EH (cell line): ENCODE measurements at places on chromosomes 13 and 19.

DNA sequence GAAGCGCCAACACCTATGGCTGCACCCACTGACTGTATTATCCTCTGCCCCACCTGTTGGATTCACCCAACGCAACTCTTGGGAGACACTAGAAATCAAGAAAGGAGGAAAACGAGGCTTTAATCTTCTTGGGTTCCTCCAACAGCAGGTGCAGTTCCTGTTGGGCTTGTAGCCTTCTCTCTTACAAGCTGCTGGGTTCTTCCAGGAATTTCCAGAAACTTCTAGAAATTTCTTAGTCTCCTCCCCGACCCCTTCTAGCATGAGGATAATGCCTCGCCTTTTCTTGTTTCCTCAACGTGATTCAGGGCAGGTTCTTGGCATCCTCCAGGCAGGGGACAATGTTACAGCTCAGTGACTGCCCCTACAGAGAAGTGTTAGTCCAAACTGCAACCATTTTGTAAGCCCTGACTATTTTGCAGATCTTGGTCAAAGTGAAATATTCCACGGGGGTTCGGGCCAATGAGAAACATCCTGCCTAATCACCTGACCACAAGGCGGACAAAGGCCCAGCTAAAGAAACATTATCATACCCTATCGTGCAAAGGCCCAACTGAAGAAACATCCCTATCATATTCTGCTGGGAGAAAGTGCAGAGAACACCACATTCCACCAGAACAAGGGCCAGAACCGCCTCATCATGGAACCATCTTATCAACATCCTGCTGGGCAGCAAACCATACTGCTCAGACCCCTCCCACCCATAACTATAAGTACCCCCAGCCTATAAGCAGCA is 614 bp upstream of the PNMA8A start:
- no peak for DNase-seq

GRCh38 chr13:76854894-76855293 is 31.3 kb downstream of the KCTD12 start:
- peak; percentile 52 for DNase-seq

- no peak for DNase-seq
Observed at GRCh38 chr13:101570410-101570809, 117.9 kb downstream of the ITGBL1 start.

DNA sequence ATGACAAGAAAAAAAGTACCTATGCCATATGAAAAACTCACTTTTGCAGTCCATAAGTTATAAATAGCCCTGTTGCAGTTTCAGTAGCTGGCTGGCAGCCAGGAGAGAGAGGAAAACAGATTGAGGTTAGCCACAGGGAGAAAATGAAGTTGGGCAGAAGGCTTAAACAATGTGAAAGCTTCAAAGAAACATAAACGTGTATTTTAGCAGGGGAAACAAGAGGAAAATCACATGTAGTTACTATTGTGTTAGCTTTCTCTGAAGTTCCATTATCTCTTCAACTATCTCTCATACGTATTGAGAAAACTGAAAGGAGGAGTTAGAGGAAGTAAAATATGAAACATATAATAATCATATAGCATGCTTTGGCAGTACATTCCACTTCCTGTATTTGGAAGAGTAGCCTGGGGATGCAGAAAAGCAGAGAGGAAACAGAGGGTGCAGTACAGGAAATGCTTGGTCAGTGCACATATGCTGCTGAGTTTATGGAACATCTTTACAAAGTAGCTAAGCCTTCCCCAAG is 1551.1 kb downstream of the EFNB2 start:
- DNase-seq = no peak

- no peak for DNase-seq
Observed at GRCh38 chr13:28094306-28094705, 6.1 kb downstream of the FLT3 start.

GRCh38 chr13:80430561-80430960 is 89.6 kb upstream of the SPRY2 start:
- peak; percentile 21 for DNase-seq

GRCh38 chr19:30817965-30818567 is 445.9 kb downstream of the ZNF536 start:
- DNase-seq = no peak

GRCh38 chr19:13670846-13671245 is 93.5 kb upstream of the MRI1 start:
- DNase-seq = no peak

DNA sequence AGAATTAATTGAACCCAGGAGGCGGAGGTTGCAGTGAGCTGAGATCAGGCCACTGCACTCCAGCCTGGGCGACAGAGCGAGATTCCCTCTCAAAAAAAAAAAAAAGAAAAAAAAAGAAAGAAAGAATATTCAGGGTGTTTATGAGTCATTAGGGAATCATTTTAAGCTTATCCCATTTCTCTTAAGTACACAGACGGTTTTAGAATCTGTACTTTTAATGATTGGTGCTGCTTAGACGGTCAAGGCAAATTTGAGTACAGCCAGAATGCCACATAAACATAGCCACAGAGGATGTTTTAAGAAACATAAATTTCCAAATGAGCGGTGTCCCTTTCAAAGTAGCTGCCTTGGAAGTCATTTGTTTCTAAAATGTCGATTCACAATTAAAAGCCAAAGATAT is 2.6 kb downstream of the SPRYD7 start:
- peak; percentile 28 for DNase-seq

GRCh38 chr19:45059258-45059965 is 16.9 kb downstream of the ZNF296 start:
- peak; percentile 73 for DNase-seq

GRCh38 chr13:113454936-113455335 is 1.6 kb upstream of the ADPRHL1 start:
- DNase-seq = no peak

- DNase-seq = no peak
Observed at GRCh38 chr13:88339271-88339741, 668.1 kb downstream of the SLITRK5 start.

DNA sequence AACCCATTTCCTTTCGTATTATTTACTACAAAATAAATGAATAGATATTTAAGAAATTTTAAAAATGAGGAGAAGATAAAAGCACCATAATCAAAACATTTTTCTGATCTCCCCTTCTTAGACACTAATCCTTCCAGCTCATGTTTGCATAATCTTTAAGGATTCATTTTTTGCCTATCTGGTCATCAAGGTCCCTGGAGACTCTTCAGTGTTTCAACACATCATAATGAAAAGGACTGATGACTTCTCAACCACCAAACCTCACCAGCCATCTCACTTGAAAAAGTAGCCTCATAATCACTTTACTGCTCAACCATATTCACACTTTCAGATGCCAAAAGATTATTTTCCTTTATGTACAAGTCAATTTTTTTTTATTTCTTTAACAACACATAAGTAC is 80.1 kb downstream of the DCLK1 start:
- peak; percentile 15 for DNase-seq

DNA sequence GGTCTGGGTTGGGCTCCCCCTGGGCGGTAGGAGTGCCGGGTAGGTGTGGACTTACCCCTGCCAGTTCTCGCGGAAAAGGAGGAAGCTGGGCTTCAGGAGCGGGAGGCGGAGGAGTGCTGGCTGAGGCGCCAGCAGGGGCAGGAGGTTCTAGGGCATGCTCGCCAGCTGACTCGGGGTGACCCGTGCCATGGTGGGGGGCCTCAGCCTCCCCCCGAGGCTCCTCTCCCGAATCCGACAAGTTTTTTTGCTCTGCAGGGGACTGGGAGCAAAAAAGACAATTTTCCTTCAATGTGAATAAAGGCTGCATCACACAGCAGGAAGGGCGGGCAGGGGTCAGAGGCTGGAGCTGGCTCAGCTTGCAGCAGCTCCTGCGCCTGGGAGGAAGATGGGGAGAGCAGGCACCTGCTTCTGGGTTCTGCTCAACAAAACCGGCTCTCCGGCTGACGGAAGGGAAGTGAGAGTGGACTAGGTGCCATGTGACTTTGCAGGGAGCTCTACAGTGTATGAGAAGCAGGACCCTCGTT is 26.5 kb downstream of the RANBP3 start:
- DNase-seq = no peak

GRCh38 chr19:43674596-43674995 is 4.6 kb upstream of the PLAUR start:
- peak; percentile 53 for DNase-seq

DNA sequence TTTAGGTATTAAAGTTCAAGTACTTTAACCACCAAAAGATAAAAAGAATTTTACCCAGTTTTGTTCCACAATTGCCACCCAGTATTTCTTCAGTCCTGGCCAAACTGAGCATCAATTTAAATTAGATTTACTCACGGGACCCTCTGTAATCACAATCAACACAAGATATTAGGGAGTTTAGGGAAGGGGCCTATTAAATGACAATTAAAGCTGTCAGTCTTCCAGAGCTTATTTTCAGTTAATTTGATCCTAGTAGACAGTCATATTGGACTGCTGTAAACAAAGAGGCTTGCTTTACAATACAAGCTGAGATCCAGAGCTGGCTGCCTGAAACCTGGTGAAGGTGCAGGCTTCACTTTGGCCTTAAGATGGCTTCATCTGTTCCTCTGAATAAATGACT is 321.2 kb upstream of the NBEA start:
- no peak for DNase-seq

DNA sequence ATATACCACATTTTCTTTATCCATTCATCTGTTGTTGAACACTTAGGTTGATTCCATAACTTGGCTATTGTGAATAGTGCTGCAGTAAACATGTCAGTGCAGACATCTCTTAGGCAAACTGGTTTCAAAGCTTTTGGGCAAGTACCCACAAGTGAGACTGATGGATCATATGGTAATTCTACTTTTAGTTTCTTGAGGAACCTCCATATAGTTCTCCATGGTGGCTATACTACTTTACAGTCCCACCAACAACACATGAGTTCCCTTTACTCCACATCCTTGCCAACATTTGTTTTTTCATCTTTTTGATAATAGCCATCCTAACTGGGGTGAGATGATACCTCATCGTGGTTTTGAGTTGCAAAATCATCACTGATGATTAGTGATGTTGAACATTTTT is 8.5 kb downstream of the CYSLTR2 start:
- DNase-seq = no peak

- peak; percentile 76 for DNase-seq
Observed at GRCh38 chr19:10388957-10389356, 8.6 kb upstream of the TYK2 start.

DNA sequence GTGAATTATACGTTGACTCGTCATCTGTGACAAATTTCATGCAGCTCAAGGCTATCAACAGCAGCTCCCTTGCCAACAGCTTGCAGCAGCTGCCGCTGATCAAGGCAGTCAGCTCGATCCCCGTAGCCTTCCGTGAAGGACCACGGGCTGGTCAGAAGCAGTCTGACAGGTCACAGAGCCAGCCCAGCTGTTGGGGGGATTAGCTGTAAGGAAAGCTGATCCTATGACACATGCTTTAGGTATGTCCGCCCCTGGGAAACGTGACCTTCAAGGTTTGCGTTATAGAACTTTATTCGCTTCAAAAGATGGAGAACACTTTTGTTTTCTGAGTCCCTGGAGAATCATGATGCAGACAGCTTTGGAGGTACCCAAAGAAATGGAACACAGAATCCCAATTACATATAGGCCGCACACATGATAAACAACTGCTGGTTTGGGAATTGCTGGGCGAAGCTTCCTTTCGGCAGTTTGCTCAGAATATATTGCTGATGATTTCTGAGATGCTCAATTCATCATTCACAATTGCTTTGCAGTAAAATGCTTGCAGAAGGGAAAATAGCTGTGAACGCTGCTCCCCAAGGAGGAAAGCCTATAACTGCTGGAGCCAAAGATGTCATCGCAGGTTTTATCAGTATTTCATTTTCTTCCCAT is 62.6 kb upstream of the USP29 start:
- DNase-seq = no peak

DNA sequence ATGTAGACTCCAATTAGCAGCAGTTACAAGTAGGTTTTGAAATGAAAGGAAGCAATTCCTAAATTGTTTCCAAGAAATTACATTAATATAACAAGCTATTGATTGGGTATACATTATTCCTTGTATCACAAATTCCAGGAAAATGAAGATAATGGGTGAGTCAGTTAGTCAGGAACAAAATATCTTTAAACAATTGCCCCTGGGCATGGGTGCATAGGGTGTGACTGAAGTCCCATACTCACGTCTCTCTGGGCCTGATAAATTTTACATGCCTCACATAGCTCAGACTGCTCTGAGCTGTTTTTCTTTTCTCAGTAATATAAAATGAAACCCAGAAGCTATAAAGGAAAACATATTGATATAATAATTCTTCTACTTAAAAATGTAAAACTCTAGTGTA is 87.8 kb downstream of the FNDC3A start:
- peak; percentile 72 for DNase-seq

DNA sequence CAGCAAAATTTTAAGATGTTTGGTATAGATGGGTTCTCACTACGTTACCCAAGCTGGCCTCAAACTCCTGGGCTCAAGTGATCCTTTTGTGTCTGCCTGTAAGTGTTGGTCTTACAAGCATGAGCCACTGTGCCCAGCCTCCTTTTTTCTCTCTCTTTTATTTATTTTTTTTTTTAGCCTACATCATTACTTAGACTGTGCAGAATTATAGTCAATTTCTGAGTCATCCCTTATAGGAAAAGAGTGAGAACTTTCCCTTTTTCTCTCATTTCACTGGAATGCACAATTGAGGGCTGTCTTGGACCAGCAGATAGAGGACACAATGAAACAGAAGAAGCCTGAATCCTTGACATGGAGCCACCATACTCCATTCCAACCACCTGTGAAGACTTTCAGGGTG is 13.3 kb downstream of the TSKS start:
- DNase-seq = peak; percentile 77

- DNase-seq = peak; percentile 65
Observed at GRCh38 chr19:15101479-15102082, 5.6 kb upstream of the SYDE1 start.

DNA sequence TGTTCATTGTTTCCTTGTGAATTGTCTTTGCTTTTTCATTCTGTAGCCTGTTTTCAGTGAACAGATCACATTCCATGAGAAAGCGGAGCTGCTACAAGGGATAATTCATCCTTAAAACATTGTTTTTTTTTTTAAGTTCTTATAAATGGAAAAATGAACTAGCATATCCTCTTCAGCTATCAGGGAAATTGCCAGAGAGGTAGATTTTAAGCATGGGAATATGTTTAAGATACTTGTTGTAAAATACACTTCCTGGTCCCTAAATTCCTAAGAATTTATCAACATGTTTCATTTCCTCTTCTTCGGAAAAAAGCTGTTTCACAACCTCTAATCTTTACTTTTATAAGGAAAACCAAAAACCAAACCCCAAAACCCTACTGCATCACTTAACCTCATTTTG is 238.0 kb downstream of the POSTN start:
- DNase-seq = peak; percentile 62

- DNase-seq = no peak
Observed at GRCh38 chr19:4472174-4472974, at the start of gene HDGFL2. TSS of gene HDGFL2 (plus strand) at chr19:4472297. CDS start at chr19:4472351, 54 bp downstream.

DNA sequence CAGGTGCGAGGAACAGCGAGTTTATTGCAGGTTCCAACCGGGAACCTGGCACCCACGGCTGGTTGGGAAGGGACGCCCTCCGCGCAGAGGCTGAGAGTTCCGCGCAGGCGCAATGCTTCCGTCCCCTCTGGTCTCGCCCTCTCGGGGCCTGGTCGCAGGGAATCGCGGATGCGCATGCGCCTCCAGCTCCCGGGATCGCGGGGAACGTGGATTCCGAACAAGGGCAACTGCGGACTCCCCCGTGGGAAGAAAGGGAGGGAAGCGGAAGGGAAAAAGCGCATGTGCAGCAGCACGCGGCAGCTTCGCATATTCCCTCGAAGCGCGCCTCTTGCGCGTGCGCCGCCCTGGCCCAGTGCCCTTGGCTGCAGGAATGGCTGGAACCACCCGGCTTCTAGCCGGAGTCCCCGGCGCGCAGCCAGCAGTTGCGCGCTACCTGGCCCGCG is 1.1 kb downstream of the TSSK6 start:
- no peak for DNase-seq

GRCh38 chr13:105466376-105466775 is 1069.1 kb downstream of the EFNB2 start:
- no peak for DNase-seq

- DNase-seq = peak; percentile 53
Observed at GRCh38 chr19:42066075-42066754, 3.8 kb downstream of the GRIK5 start.
